ENCODE measurements at places on chromosomes 7 and 10.

DNA sequence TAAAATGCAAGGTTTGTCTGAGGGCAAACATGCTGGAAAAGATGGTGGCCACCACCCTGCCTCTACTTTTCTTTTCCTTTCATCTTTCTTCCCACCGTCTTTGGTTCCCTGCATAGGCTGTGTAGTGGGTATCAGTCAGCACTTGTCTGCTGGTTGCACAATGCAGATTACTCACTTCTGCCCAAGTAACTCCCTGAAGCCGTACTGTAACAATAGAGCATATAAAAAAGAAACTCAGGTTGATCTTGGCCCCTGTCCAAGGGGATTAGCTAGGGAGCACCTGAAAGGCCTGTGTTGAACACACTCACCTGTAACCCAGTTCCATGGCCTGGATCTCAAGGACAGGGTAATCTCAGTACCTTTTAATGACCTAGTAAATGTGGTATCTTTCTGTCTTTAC lies 533.0 kb upstream of the GALNT17 start:
- DNase-seq, result no peak

- DNase-seq, result no peak
These were observed 411 bp upstream of the SNX10 start for GRCh38 chr7:26291251-26291650.

DNA sequence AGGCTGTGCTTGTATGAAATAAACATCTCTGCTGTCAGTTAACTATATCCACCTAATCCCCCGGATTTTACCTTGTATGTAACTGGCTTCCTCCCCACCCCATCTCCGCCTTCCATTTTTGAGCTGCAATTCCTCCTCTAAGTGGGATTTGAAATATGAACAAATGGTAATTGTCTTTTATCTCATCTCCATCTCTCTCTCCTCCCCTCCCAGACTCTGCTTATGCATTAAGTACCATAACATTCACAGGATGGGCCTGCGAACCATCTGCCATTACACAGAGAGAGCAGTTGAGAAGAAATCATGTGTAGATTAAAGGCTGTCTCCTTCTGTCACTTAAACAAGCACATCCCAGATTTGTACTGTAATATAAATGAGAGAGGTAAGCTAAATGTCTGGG lies 1169.9 kb downstream of the TYW1 start:
- no peak for DNase-seq

DNA sequence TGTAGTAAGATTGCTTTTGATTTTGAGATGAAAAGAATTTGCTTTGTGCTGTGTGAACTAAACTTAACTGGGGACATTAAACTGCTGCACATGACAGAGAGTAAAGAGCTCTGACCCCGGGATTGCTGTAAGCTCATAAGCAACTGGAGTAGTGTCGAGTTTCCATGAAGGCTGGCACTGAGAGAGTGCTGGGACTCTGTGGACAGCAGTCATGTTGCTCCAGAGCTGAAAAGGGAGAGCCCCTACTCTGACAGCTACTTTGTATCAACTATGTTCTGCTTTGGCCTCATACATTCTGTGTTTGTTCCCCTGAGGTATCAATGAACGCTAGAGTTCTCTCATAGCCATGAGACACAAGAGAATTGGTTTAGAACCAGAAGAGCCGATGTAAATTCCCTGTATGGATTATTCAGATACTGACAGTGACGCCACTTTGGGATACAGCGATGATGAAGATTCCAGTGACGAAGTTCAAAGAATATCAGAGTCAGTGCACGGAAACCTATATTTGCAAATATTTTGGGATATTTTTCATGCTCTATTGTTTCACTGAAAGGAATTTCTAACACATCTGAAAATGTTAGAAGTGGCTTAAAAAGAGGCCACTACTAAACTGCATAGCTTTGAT lies 185.9 kb upstream of the DKK1 start:
- DNase-seq, result no peak

DNA sequence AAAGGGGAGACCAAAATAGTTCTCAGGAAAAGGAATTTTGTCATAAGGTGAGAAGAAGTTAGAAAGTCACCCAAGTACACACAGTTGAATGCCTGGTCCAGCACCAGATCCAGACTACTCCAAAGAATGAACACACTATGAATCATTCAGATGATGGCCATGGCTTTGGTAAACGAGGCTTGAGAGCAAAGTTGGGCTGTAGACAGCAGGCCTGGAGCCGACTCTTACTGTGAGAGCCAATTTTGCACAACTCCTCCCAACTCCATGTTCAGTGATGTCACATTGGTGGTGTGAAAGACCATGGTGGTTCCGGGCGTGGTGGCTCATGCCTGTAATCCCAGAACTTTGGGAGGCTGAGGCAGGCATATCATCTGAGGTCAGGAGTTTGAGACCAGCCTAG lies 131.6 kb downstream of the PKD1L1 start:
- no peak for DNase-seq

GRCh38 chr7:31413766-31414165 lies 73.2 kb upstream of the NEUROD6 start:
- no peak for DNase-seq

GRCh38 chr7:82810558-82811259 lies 352.0 kb downstream of the PCLO start:
- no peak for DNase-seq

- no peak for DNase-seq
These were observed 1047.4 kb upstream of the LRRN3 start for GRCh38 chr7:110043519-110043918.

DNA sequence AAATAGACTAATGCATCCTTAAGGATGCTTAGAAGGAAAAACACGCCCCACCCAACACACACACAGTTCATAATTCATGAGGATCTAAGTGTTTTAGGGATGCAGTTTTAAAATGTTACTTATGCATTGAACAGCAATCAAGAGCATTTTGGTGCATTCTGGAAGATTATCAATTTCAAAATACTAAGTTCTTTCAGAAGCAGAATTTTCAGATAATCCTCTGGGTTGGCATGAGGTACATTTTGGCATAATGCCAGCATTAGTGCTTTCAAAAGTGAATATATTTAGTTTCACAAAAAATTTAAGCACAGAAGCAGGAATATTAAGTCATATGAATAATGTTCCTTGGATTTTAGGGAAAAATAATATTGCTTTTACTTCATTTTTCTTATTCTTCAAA lies 937.1 kb downstream of the REEP3 start:
- DNase-seq, result no peak

DNA sequence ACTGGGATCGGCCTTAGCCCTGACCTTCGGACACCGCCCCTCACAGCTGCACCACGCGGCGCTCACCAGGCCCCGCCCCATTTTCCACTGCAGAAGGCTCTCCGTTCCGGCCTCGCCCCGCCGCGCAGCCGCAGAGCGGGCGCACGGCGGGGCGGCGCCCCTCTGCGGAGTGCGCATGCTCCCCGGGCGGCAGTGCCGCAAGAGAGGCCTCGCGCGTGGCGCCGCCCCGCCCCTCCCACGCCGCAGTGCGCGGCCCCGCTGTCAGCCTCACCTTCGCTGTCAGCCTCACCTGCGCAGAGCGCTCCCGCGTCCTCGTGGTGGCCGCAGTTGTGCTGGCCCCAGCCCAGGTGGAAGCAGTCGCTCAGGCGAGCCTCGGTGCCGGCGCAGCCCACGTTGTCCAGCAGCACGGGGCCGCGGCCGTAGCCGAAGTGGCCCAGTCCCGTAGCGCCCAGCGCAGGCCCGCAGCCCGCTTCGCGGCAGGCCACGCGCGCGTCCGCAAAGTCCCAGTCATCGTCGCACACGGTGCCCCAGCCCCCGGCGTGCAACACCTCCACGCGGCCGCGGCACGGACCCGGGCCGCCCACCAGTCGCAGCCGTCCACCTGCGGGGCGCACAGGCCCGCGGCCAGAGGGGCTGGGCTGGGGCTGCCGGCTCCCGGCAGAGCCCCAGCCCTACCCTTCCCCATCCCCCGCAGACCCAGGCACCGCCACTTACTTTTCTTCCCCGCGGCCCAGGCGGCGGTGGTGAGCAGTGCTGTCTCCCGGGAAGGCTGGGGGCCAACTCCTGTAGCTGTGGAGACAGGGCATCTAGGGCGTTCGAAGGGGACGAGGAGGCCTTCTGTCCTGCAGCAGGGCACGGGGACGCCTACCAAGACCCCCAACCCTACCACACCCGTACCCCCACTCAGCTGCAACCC lies 16.1 kb downstream of the SSC4D start:
- peak; percentile 45 for DNase-seq

DNA sequence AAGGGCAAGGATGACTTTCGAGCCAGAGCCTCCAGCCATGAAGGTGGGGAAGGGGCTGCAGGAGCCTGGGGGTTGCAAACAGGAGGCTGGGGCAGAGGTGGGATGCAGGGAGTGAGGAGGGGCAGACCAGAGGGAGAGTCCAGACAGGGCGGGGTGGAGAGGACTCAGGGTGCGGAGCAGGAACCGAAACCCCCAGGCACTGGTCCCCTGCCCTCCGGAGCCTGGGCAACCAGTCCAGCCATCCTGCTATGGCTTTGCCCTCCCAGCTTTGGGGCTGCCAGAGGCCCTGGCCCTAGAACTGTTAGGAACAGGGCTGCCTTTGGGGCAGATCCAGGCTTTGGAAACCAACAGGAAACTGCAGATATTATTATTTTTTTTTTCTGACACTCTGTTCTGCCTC lies 24.2 kb downstream of the GHRHR start:
- no peak for DNase-seq

- DNase-seq, result no peak
These were observed 2.4 kb downstream of the ABCC2 start for GRCh38 chr10:99784727-99785441.

GRCh38 chr7:2154831-2155230 lies 77.9 kb downstream of the MAD1L1 start:
- DNase-seq, result no peak

DNA sequence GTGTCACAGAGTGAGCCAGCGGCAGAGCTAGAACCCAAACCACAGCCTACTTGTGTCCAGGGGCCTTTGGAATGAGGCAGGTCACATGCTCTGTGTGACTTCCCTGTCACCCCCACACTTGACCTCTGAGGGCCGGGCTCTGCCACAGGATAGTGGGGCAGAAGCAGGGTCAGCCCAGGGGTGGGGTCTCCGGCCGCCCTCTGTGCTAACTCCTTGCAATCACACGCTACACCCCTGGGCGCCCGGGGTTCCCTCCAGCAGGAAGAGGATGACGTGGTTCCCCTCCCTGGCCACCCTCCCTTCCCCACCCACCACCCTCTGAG lies 19.8 kb downstream of the TECPR1 start:
- no peak for DNase-seq

Measured in esophagus squamous epithelium (tissue), 5 donors.